ENCODE measurements at places on chromosomes 7 and 10.

DNA sequence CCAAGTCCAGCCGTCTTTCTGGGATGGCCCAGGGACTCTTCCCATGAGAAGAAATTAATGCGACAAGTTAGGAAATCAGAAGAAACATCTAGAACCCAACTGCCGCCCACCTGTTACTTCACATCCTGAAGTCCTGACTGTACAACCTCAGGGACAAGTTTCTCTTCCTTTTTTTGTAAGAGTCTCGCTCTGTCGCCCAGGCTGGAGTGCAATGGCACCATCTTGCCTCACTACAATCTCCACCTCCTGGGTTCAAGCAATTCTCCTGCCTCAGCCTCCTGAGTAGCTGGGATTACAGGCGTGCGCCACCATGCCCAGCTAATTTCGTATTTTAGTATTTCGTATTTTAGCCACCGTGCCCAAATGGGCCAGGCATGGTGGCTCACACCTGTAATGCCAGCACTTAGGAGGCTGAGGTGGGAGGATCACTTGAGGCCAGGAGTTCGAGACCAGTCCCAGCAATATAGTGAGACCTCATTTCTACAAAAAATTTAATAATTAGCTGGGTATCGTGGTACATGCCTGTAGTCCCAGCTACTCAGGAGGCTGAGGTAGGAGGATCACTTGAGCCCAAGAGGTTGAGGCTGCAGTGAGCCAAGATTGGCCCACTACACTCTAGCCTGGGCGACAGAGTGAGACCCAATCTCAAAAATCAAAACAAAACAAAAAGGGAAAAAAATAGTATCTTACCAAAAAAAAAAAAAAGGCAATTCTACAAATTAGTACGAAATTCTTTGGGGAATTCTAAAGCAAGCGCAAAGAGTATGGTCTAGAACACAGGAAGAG, 20.8 kb downstream of the LAT2 start:
- no peak for DNase-seq

DNA sequence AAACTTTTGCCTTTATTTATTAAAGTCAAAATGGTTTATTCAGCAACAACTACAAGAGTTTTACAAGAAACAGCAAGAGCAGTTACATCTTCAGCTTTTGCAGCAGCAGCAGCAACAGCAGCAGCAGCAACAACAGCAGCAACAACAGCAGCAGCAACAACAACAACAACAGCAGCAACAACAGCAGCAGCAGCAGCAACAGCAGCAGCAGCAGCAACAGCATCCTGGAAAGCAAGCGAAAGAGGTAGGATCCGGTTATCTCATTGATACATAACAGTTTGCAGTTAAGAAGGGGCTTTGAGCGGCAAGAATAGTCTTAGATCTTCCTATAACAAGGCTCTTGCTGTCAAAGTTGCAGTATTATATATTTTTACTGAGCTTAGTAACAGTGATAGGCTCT, 215.1 kb downstream of the FOXP2 start:
- no peak for DNase-seq

GRCh38 chr7:51111241-51111940, 205.2 kb downstream of the COBL start:
- DNase-seq: no peak

GRCh38 chr10:69409968-69410367, 6.8 kb downstream of the TACR2 start:
- no peak for DNase-seq

DNA sequence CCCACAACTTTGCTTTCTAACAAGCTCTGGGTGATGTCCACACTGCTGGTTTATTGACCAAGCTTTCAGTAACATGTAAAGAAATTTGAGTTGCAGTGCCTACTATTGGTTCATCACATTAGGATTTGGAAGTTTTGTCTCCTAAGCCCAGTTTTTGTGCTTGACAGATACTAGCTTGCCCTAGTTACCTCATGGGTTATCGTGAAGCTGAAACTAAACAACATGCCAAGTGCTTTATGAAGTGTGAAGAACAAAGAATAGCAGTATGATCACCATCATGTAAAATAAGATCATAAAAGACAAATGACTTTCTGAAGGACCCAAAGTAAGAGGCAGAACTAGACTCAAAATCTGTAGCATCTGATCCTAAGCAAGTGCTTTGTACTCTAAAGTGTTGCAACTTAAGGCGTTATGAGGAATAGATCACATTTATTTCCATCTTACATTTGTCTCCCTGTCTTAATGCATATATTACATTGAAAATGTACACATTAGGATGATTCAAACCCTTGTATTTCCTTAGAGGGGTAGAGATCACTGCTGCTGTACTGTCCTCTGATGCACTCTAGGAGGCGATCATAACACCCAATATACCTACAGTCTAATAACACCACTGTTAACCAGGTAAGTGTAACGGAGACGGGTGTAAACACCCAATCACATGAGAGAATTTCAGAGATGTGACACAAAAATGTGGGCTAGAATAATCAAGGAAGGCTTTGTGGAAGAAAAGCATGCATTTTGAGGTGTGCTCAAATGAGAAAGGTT, 71.3 kb downstream of the NRCAM start:
- no peak for DNase-seq

GRCh38 chr10:129445436-129446182, 21.4 kb upstream of the MGMT start:
- no peak for DNase-seq

- no peak for DNase-seq
These were observed 57.4 kb upstream of the TFEC start for GRCh38 chr7:116087984-116088383.

DNA sequence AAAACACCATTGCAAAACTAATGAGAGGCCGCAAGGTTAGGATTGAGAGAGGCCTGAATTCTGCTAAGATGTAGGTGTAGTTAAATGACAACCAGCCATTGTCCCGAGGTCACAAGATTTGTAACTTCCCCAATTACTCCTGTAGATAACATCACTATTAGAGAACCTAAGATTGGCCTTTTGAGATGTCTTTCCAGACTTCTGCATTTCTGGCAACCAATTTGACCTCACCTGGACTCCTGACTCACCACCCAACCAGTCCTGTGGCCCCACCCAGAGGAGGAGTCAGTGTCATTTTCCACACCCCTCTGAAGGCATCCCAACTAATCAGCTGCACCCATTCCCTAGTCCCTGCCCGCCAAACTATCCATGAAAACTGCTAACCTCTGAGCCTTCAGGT, 115.7 kb downstream of the PRKAG2 start:
- no peak for DNase-seq

DNA sequence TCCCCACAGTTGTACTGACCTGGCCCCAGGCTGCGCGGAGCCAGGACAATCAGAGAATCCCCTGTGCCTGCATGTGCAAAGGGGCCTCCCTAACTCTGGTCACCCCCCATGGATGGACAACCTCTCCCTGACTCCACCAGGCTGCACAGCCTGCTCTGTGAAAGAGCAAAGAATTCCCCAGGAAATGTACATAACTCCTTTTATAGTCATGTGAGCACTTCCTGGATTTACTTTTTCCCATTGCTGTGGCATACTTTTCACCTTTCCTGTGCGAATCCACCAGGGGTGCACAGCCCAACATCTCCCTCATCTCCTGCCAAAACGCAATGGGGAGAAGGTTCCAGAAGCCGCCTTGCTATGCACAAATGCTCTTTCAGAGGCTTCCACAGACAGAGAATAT, 27.9 kb downstream of the FGFR2 start:
- no peak for DNase-seq

DNA sequence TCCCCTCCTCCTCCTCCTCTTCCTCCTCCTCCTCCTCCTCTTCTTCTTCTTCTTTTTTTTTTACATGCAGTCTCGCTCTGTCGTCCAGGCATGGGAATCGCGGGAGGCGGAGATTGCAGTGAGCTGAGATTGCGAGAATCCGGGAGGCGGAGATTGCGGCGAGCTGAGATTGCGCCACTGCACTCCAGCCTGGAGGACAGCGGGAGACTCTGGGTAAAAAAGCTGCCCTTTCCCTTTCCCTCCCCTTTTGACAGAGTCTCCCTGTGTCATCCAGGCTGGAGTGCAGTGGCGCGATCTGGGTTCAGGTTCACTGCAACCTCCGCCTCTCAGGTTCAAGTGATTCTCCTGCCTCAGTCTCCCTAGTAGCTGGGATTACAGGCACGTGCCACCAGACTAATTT, 168.1 kb upstream of the MALRD1 start:
- DNase-seq: no peak

DNA sequence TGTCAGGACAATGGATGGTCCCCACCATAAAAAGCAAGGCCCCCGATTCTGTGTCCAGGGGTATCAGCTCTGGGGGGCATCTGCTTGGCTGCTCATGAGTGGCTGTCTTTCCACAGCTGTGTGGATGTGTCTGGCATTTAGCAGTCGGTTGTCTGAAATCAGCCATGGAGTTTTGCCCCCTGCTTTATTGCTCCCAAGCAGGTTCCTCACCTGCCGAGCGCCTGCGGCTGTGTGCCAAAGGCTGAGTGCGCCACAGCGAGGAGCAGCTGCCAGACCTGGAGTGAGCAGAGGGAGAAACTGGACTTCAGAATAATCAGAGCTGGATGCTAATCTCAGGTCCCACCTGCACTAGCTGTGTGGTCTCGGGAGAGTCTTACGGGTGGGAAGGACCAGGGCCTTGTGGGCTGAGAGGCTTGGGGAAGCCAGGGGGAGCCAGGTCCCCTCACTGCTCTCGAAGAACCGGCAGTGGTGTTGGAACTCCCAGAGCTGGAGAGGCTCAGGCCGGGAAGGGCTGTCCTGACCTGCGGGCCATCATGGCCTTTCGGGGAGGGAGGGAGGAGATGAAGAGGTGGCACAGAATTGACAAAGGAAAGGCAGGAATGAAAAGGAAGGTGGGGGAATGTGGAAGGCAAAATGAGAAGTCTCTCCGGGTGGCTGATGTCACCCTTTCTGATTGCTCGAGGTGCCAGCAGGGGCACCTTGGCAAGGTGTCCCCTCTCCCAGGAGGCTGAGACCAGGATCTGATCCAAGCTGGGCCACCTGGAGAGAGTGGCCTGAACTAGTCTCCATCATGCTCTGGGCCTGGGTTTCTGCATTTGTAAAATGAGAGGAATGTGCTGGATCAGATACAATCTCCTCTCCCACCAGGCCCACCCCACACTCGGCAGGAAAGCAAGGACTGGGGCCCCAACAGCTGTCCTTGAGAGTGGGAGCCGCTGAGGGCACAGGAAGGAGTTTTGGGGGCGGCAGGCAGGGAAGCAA, 30.2 kb upstream of the LEP start:
- no peak for DNase-seq

GRCh38 chr10:13087986-13088618, 11.9 kb upstream of the OPTN start:
- no peak for DNase-seq

DNA sequence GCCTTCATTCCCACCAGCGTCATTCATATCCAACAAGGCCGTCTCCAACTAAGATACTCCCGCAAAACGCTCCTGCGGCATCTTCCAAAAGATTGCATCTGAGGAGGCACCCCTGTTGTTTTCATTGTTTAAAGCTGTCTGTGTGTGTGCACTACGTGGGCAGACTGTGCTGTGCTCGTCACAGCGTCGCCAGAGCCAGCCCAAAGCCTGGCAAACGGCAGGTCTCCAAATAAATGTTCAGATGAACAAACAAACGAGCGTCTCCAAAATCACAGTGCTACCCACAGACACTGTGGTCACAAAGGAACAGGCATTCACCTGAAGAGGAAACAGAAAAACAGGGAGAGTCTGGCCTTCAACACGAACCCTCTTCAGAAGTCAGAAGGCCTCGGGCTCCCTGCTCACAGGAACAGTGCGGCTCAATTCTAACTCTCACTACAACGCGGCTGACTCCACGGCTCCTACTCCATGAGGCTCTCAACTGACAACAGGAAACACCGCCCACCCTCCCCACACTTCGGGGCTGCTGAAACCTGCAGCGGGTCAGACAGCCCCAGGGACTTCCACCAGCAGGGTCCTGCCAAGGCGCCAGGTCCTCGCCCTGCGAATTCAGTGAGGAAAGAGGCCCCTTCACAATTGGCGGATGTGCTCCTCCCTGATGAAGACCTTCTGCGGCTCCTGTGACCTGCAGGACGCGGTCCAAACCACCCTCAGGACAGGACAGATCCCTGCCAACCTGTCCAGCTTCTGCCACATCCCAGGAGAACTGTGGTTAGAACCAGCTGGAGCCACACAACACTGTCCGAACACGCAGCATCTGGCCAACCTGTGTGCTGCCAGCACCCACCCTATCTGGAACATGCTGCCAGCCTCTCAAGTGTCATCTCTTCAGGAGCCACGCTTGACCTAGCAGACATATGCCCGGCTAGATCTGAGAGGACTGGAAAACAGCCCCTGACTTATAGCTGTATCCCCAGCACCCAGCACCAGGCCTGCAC, 36.1 kb downstream of the MAD1L1 start:
- DNase-seq: no peak

DNA sequence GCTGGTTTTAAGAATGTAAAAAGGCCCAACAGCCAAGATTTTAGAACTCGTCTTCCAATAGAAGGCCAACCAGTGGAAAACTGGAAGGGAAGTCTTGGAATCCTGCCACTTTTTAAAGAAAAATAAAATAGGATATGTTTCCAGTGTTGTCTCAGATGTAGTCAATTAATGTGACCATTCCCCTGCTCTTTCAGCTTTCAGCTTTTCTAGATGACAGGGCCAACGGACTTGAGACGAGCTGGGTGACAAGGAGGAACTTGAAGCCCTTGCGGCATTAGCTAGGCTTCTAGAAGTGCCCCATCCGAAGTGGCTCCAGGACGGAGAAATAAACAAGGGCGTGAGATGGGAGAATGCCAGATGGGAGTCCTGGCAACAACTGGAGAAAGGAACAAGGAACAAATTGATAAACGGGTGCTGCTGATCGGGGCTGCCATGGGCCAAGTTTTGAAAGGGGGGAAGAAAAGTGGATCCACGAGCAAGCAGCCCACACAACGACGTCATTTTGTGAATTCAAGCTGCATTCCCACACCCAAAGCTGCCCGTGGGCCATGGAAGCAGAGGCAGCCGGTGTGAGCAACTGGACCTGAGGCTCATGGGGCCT, 42.3 kb downstream of the CTBP2 start:
- DNase-seq: no peak

- no peak for DNase-seq
These were observed 54.1 kb upstream of the CYP26C1 start for GRCh38 chr10:93006435-93007039.

- DNase-seq: no peak
These were observed 97.3 kb downstream of the CCDC71L start for GRCh38 chr7:106563466-106564150.

DNA sequence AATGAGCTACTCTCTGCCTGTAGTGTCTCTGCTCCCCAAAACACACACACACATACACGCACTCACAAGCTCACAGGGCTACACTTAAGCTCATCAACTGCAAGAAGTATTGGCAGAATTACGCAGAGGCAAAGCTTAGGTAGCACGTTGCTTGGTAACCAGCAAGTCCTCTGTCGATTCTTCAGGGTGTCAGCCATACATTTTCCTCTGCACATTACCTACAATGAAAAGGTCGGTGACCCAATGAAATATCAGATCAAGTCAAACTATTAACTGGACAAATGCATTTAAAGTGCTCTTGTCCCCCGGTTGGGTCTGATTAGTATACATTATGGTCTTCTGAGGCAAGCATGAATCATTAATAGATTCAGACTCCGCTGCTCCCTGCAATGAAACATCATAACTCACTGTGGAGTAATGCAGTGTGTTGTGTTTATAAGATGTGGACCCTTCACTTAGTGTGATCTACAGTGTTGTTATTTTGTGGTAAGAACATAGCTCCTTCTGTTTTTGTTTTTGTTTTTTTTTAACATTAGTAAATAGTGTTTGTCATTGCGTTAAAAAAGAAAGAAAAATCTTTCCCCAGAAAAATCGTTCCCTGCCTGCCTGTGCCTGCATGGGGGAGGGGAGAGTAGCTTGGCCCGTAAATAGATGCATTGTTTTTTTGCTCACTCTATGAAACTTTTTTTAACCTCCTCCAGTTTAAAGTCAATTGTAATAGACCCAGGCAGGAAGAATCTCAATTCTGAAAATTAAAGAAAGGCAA, 325.5 kb downstream of the SFMBT2 start:
- no peak for DNase-seq

All from naive thymus-derived CD4-positive, alpha-beta T cell (primary cell).